ENCODE measurements at places on chromosomes 4 and X.
A peak's percentile ranks its signal among the peaks of the same experiment; 100 is the strongest.

DNA sequence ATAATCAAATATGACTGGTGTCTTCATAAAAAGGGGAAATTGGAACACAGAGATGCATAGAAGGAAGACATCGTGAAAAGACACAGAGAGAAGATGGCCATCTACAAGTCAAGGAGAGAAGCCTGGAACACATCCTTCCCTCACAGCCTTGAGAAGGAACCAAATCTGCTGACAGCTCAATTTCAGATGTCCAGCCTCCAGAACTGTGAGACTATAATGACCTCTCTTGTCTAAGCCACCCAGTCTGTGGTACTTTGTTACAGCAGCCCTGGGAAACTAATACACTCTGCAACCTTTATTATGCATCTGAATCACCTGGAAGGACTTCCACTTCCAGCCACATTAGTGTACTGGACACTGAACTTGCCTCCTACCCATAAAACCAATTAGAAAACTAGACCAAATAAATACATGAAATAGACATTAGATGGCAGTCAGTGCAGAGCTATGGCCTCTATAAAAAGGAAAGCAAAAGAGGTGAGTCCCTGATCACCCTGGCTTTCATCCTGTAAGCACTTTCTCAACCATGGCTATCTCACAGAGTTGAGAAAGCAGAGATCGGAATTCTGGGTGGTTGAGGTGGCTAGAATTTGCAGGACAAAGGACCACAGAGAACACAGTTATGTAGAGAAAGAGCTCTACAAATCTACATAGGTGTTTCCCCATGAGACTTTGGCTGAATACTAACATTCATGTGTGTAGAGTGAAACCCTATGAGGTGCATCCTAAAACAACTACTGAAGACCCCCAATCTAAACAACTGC lies 25.7 kb downstream of the GAB3 start:
- no peak for DNase-seq

- DNase-seq, result no peak
These were observed 207.3 kb upstream of the VEGFC start for GRCh38 chr4:176999935-177000543.

DNA sequence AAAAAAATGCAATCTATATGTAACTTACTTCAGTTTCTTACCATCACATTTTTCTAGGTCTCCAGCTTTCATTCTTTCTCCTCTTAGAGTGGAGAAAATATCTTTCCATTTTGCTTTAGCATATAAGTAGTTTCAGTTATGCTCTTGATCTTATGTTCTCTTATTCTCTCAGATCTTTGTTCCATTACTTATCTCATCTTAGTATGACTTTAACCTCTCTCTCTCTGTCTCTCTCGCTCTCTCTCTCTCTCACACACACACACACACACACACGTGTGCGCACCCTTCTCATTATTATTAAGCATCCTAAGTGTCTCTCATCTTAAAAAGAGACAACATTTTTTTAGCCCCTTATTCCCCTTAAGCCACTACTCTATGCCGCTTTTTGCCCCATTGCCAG lies 92.8 kb downstream of the FAAH2 start:
- no peak for DNase-seq

DNA sequence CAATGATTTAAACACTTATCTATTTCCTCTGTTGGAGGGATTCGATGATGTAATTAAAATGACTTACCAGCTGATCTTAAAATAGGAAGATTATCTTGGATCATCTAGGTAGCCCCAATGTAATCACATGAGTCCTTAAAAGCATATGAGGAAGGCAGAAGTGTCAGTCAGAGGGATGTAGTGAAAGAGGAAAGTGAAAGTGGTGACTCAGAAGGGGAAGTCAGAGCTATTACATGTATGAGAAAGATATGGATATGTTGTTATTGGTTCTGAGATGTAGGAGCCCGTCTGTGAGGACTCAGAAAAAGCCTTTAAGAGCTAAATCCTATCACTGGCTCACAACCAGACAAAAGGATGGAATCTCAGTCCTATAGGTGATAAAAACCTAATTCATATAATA lies 456.4 kb downstream of the DACH2 start:
- no peak for DNase-seq

DNA sequence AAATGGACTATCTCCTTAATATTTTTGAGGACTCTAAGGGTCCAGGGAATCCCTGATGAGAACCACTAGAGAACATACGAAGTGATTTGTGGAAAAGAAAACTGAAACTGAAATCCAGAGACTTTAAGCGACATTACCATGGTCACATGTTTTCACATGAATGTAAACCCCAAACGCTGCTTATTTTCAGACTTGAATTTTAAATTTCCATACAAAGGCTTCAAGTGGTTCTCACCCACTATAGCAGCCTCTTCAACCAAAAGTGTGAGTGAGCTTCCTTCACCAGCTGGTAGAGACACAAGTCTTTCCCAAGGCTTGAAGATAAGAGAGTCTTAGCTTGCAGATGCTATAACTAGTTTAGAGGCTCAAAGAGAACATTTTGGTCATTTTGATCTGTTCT lies 232.7 kb downstream of the MGST2 start:
- DNase-seq, result no peak

- DNase-seq, result no peak
These were observed 56.8 kb downstream of the COX18 start for GRCh38 chr4:73012673-73013072.

DNA sequence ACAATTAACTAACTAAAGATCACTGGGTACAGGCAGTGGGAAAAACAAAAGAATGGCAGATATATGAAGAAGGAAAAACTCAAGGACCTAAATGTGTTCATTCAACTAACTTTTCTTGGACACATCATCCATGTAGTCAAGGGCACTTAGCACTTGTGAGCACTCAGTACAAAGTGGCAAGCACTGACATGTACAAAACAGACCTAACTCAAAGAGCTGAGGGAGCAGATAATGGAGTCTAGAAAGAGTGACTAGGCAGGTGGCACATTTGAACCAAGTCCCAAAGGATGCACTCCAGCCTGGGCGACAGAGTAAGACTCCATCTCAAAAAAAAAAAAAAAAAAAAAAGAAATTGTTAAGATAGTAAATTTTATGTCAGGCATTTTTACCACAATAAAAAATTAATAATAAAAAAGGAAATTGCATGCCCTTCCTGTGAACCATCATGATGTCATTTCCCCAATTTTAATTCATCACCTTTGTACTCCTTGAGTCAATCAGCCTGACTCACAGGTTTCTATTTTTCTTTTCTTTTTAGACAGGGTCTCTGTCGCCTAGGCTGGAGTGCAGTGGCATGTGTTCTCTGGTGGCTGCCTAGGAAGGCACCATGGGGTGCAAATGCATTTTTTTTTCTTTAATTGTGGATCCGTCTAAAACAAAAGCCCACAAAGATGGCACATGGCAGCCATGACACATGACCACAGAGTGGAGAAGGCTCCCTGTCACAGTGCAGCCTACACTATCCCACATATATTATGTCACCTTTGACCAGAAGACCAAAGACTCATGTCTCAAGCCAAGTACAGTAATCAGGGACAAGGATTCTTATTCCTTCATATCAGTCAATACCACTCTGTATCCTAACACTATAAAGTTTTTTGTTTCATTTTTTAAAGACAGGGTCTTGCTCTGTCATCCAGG lies 91.9 kb downstream of the CHST7 start:
- DNase-seq, result no peak

GRCh38 chrX:38860106-38861013 lies 59.1 kb downstream of the MID1IP1 start:
- DNase-seq, result no peak

- no peak for DNase-seq
These were observed 172.8 kb upstream of the CXCL13 start for GRCh38 chr4:77432717-77433417.

GRCh38 chr4:10584042-10584441 lies 100.5 kb downstream of the CLNK start:
- DNase-seq, result no peak

DNA sequence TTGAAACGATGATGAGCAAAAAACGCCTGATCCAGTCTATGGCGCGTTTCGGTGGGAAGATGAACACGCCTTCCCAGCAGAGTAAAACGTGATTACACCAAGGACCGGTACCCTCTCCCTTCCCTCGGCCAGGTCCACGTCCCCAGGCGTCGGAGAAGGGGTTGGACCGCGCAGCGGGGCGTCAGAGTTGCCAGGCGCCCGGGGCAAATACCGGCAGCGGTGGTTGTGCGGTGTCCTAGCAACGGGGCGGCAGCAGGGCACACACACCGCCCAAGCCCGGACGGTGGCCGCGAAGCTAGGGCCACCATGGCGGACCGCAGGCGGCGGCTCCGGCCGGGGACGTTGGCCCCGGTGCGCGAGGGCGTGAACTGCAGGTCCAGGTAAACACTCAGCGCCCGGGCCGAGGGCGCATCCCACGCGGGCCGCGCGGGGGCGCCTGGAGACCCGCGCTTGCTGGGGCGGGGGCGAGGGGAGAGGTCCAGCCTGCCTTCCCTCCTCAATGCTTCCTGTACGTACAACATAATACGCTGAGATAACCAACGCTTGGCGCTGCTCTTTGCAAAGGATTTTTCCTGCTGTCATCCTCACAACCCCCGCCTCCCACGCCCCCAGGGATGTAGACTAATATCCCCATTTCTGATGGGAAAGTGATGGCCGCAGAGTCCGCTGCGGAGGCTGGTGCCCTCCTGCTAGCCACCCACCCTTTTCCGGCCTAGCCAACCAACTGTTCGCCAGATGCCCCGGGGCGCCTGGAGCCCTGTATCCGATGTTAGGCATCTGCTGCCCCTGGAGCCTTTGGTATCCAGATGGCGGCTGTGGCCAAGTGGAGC lies at the start of gene FAM47E:
TSS of gene FAM47E (plus strand) at position 281 of the 830 bp plus-strand sequence. CDS start at position 307, 26 bp downstream.
- DNase-seq, result peak; percentile 78

DNA sequence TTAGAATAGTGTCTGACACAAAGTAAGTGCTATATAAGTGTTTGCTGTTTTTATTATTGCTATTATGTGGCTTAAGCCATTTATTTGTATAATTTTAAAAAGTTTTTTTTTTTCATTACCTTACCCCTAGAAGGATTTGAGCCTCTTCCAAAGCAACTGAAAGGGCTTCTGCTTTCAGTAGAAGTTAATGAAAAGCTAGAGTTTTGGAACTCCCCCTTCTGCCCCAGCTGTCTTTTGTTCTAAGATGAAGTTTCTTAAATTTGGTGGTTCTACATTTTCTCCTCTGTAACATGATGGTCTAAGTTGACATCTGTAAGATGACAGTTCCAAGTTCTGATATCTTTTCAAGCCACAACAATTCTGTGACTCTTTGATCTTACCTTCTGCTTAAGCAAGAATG lies 30.3 kb downstream of the FHIP1A start:
- DNase-seq, result no peak

GRCh38 chr4:155491336-155492120 lies 114.8 kb upstream of the MAP9 start:
- no peak for DNase-seq

DNA sequence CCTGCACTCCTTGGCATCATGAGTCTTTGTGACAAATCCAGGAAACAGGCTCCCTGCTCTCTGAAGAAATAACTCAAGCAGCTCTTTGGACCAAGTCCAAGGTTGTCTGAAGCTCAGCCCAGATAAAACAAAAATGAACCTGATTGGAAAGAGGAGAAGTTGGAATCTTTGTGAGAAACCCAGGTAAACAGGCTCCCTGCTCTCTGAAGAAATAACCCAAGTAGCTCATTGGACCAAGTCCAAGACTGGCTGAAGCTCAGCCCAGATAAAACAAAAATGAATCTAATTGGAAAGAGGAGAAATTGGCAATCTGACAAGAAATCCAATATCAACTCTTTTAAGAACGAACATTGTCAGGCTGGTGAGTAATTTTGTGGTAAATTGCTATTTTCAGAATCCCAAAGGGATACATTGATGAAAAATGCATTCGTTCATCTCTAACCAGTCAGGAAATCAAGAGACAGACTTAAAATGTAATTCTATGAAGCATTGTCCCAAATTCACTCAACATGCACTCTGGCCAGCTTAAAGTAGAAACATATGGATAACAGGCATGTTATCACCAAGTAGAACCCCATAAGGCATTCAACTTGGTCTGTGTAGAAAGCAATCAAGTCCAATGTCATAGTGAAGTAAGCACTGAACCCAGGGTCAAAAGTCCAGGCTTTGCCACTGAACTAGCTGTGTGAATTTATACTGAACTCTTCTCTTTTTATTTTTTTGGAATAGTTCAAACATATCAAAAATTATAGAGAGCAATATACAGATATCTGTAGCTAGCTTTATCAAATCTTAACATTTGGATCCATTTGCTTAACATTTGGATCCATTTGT lies 16.8 kb upstream of the NFXL1 start:
- no peak for DNase-seq
